ENCODE measurements at places on chromosomes 11 and 22. TPM values are rescaled to one million over a fixed set of nuclear protein-coding genes. Genes with fewer than 3 reads are reported as not detected.
A peak's percentile ranks its signal among the peaks of the same experiment; 100 is the strongest.

DNA sequence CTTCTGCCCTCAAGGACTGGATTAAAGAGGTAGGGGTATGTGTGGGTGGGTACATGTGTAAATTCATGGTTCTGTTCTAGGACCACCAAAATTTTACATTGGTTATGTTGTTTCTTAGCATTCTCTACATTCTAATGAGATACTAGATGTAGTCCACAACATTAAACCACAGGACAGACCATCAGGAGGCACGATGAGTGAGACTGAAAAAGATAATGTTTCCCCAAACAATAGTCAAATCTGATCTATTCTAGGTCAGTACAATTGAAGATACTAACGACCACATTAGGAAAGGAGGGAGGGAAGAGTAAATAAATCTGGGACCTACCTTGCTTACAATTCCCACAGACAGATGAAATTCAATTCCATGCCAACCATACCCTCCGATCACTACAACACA, 42.2 kb downstream of the MRTFA start:
- no peaks in the 10 kb centered on the region for H3K36me3 ChIP-seq
- H3K27ac ChIP-seq, result no peak overlapping the region
- no peak overlapping the region for H3K4me3 ChIP-seq
- H3K4me1 ChIP-seq, result peaks cover 10% of the 10 kb centered on the region

GRCh38 chr22:46275455-46276122, 7.8 kb downstream of the TTC38 start:
- peaks cover 43% of the 10 kb centered on the region for H3K4me1 ChIP-seq
- H3K27me3 ChIP-seq, result no peaks in the 10 kb centered on the region
- H3K36me3 ChIP-seq, result no peaks in the 10 kb centered on the region
- no peak overlapping the region for H3K27ac ChIP-seq
- no peak overlapping the region for H3K4me3 ChIP-seq
- no peak for DNase-seq

DNA sequence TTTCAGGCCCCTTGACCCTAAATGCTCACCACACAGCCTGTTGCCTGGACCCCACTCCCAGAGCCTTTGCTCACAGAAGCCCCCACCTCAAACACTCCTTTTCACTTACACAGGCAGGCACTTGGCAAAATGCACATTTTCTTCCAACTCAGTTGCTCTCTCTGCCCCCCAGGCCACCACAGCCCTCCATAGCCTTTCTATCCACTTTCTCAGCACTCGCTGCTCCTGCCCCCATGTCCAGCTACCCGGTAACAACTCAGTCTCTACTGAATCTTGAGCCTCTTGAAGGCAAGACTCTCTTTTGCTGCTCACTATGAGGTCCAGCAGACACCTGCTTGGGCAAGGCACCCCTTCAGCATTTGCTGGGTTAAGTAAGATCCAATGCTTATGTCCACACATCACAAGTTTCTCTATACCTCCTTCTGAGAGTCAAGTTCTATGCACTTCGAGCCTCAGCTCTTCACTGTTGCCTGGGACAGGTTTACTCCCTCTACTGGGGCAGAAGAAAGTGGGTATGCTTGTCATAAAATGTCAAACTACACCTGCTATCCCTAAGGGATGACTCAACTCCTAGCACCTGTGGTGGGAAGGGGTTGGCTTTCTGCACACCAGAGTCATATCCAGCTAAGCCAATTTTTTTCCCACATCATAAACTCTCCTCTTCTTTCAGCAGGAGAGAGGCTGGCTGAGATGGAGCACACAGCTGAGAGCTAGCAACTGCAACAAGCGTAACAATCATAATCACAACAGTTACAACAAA, 36.9 kb downstream of the MORC2 start:
- H3K36me3 ChIP-seq, result peaks cover 97% of the 10 kb centered on the region
- no peak for DNase-seq
- no peak overlapping the region for H3K27ac ChIP-seq
- H3K4me1 ChIP-seq, result no peaks in the 10 kb centered on the region
- no peaks in the 10 kb centered on the region for H3K27me3 ChIP-seq

GRCh38 chr11:65546217-65546958, 11.8 kb downstream of the LTBP3 start:
- peaks cover 11% of the 10 kb centered on the region for H3K4me1 ChIP-seq
- peak overlapping the region; percentile 76 for H3K27ac ChIP-seq
- H3K27me3 ChIP-seq, result no peaks in the 10 kb centered on the region
- H3K4me3 ChIP-seq, result peak overlapping the region; percentile 43
- peaks cover 2% of the 10 kb centered on the region for H3K36me3 ChIP-seq
- peak; percentile 91 for DNase-seq

- H3K4me1 ChIP-seq, result no peaks in the 10 kb centered on the region
- no peak overlapping the region for H3K27ac ChIP-seq
- H3K36me3 ChIP-seq, result peaks cover 45% of the 10 kb centered on the region
- no peak overlapping the region for H3K4me3 ChIP-seq
- DNase-seq, result no peak
Observed at GRCh38 chr11:10498426-10499250, 42.3 kb downstream of the RNF141 start.

DNA sequence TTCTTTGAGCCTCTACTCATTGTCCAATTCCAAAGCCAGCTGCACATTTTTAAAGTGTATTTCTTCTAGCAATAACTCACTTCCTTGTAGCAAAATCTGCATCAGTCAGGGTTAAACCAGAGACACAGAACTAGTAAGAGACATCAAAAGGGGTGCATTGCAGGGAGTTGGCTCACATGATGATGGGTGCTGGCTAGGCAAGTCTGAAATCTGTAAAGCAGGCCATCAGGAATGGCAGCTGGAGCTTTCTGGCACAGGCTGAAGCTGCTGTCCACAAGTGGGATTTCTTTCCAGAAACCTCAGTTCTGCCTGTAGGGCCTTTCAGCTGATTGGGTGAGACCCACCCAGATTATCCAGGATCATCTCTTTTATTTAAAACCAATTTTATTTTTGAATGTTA, 698.1 kb downstream of the NTM start:
- DNase-seq, result no peak
- H3K4me1 ChIP-seq, result no peaks in the 10 kb centered on the region
- no peaks in the 10 kb centered on the region for H3K27me3 ChIP-seq

GRCh38 chr11:102551169-102551781, 20.7 kb upstream of the MMP7 start:
- no peaks in the 10 kb centered on the region for H3K27me3 ChIP-seq
- no peaks in the 10 kb centered on the region for H3K4me1 ChIP-seq
- no peak overlapping the region for H3K4me3 ChIP-seq
- H3K36me3 ChIP-seq, result no peaks in the 10 kb centered on the region
- no peak overlapping the region for H3K27ac ChIP-seq

HBB gene
- total RNA-seq, result 0.65 TPM

CYTH4 gene
- total RNA-seq, result 181 TPM

TRIM49 gene
- total RNA-seq, result not detected

All from T-cell (primary cell).